Cerebellar cortex (tissue), 1 donor: ENCODE measurements at places on chromosomes 2 and 18.

GRCh38 chr2:207230261-207231105 is 64.7 kb upstream of the KLF7 start:
- DNase-seq: no peak

- DNase-seq: no peak
Observed at GRCh38 chr18:45399146-45399545, 216.1 kb upstream of the SLC14A2 start.

DNA sequence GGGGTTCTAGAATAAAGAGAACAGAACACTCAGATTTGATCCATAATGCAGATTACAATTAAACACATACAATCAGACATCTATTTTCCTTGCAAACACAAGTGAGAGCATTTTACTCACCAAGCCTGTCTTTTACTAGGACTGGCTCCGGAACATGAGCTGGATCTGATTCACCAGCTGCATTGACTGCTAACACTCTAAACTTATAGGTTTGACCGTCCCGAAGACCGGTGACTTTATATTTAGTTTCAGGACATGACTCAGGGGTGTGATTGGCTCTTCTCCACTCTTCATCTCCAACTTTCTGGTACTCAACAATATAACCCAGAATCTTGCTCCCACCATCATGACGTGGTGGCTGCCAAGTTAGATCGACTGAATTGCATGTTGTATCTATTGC is 112.4 kb downstream of the PLEKHA3 start:
- no peak for DNase-seq

GRCh38 chr2:16303761-16304160 is 361.9 kb downstream of the CYRIA start:
- DNase-seq: no peak

DNA sequence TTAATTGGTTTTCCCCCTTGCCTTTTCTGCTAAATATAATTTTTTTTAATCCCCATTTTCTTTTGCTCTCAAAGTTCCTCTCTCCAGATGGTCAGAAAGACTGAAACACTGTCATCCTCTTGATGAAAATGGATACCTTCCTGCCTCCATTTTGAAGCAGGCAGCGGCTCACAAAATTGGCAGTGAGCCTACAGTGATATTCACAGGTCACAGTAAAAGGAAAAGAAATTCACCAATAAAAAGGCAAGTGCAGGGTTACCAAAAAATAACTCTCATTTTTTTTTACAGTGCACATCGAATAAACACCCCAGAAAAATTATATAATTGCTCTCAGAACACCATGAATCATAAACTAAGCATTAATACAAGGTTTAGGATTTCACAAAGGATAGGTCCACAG is 307.5 kb downstream of the TCF4 start:
- peak; percentile 54 for DNase-seq

GRCh38 chr2:41924709-41925408 is 123.0 kb upstream of the PKDCC start:
- DNase-seq: no peak

- DNase-seq: no peak
Observed at GRCh38 chr2:46569766-46570165, 90.4 kb downstream of the TMEM247 start.

DNA sequence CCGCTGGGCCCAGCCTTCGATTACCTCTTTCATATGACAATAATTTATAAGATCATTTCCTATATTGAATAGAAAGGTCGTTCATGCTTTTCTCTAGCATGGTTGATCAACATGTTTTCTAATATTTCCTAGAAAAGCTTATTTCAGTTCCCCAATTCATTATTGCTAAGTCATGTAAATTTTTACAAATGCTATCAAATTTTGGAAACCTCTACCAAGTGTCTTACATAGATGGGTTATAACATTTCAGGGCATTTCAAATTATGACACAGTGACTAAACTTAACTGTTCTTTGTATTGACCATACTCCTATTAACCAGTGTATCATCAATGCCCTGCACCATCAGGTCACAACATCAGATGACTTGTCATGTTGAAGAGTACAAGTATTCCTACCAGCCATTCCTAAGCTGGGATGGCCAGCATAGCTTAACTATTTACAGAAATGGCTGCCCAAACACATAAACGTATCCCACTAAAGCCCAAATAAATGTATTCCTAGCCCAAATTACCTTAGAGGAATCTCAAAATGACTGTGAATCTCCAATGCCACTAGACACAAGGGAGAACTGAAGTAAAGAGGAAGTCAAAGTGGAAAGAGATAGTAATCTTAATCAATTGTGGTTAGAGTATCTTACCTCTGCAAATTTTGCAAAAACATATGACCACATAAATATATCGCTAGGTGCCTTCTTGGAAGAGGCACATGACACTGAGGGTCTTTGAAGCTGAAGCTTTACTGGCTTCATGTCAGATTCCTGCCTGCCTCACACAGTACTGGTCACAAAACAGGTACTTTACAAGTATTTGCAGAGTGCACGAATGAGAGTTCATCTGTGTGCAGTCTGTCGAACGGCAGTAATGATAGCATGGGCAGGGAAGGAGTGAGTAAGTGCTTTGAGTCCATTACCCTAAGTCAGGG is 87.3 kb upstream of the TLK1 start:
- no peak for DNase-seq

GRCh38 chr2:199302851-199303250 is 154.9 kb downstream of the SATB2 start:
- DNase-seq: no peak

DNA sequence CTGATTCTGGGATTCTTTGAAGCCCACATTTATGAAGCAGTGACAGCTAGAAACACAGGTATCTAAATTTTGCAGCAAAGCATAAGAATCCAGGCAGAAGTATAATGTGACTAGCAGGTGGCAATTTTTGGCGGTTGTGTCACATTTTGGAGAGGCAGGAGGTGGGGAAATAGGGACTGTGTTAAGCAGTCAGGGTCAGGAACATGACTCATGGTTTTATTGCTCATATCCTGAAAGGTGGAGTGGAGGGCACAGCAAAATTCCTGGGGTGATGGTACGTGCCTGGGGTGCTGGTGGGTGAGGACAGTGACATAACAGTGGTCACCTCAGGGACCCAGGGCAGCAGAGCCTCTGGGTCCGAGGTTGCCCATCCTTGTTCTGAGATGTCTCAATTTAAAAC is 63.5 kb upstream of the TTN start:
- DNase-seq: no peak

GRCh38 chr2:70199320-70199864 is 8.6 kb upstream of the C2orf42 start:
- DNase-seq: no peak

- no peak for DNase-seq
Observed at GRCh38 chr2:13660231-13660630, 943.5 kb downstream of the TRIB2 start.

DNA sequence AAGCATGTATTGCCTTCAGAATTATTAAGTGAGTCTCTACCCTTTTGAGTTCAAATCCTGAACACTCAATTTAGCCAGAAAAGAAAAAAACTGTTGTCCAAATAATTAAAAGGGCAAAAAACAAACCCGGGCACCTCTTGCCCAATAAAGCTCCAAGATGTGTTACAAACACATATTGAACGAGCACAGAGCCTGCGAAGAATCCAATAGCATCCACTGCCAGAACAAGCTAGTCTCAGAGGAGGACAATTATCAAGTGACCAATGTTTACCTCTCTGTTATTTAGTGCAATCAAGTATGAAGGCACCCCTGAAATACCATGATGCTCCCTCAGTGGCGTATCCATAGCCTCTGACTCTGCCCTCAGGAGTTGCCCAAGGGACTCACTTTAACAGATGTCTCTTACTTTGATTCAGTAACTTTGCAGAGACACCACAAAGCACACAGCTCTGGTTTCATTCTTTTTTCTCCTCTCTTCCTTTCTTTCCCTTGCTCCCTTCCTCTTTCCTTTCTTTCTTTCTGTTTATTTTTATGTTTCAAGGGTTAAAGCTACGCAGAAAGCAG is 93.5 kb upstream of the SPATS2L start:
- no peak for DNase-seq

GRCh38 chr2:168143813-168144212 is 103.6 kb downstream of the STK39 start:
- no peak for DNase-seq

DNA sequence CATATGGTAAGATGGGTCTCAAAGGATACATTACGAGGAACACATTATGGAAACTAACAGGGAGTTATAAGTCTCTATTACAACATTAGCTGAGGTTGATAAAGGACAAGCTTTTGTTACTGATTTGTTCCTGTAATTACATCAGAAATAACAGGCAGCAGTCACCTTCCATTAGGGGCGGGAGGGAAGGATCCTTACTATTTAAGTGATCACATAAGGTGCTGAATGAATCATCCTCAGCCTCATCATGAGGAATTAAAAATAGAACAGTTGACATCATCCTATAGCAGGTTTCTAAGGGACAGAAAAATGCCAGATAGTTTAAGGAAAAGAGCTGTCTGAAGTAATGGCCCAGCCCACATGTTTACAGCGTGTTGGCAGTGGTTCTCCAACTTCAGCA is 86.9 kb upstream of the MGAT5 start:
- no peak for DNase-seq

DNA sequence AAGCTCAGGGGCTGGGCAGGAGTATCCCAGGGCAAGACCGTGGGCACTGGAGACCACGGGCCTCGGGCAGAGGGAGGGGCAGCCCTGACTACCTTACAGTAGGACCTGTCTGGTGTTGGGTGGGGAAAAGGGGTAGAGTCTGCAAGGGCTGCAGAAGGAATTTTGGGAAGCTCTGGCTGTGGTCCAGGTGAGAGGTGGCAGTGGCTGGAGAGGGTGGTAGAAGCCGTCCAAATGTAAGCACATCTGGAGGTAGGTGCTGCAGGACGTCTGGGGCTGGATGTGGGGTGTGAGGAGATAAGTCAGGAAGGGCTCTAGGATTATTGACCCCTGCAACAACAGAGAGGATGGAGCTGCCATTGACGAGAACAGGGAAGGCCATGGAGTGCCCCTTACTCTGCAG is 486.7 kb downstream of the EIPR1 start:
- no peak for DNase-seq

- DNase-seq: no peak
Observed at GRCh38 chr2:10826026-10826425, 13.4 kb upstream of the PDIA6 start.

- DNase-seq: no peak
Observed at GRCh38 chr2:161004379-161004778, 155.8 kb upstream of the TANK start.

GRCh38 chr2:240734756-240735155 is 43.1 kb downstream of the AQP12A start:
- no peak for DNase-seq

DNA sequence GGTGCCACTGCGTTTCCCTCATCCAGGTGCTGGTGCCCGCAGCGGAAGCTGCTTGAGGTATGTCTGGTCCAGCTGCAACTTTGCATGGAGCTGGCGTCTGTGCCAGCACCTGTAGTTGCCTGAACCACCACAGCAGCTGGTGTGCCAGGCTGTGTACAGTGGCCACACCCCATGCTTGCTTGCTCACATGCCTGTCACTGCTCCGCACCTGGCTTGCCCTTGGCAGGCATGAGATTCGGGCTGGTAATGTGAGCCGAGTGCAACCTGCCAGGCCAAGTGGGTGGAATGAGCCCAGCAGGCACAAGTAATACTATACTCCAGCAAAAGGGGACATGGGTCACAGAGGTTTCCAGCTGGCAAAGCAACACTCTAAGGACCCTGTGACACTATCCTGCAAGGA is 1123.3 kb upstream of the ACVR2A start:
- DNase-seq: no peak

DNA sequence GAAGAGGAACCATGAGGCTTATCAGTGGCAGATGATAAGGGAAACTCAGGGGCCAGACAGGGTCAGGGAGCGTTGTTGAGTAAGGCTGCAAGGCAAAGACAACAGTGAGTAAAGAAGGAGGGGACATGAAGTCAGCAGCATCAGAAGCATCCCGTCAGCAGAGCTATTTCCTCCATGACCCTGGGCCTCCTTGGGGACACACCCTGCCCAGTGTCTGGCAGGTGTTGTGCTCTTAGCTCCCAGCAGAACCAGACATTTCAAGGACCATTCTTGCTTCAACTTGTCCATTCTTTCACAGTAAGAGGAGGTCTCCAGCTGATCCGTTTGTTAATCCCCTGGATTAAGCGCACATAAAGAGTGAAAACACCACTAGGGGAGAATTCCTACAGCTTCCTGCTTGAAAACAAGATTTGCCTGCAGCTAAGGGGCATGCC is 88.7 kb upstream of the MEIS1 start:
- DNase-seq: no peak

- no peak for DNase-seq
Observed at GRCh38 chr2:168097431-168097830, 150.0 kb downstream of the STK39 start.

DNA sequence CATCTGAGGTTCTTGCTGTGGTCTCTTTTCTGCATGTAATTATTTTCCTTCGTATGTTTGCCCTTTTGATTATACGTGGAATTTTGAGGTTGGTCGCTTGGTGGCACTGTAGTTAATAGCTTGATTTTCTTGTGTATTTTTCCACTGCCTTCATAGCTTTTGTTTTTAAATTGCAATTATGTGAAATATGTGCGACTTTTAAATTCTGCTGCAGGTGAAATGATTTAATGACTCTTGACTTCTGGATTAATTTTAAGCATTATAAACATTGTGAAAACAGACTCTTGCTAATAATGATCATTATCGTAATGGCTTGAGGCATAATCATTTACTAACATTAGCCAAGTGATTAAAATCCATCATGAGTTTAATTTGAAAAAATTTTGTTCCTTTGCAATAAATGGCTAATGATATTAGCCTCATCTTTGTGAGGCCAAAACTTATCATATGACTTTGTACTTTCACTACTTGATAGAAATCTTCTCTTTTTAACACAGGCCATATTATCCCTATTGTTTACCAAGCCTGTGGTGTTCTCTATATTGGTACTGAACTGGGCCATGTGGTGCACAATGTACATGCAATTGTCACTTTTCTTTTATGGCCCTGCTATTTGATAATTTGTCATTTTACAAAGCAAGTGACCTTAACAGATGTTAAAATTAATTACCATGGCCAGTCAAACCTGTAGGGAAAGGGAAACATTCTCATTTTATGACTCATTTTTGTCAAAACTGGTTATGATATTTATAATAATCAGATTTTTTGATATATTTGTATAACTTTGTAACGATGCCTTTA is 62.8 kb upstream of the NEUROD1 start:
- peak; percentile 47 for DNase-seq
